ENCODE measurements at places on chromosomes 1 and 21. TPM values are rescaled to one million over a fixed set of nuclear protein-coding genes. Genes with fewer than 3 reads are reported as not detected.

OLFML2B gene
- total RNA-seq, result 16.8 TPM

ZMYND12 gene
- 0.59 TPM for total RNA-seq

HTR6 gene
- not detected for total RNA-seq

FHAD1 gene
- total RNA-seq, result 0.35 TPM

LENEP gene
- not detected for total RNA-seq

HPDL gene
- total RNA-seq, result 1.1 TPM

AIRE gene
- total RNA-seq, result not detected

PCP4 gene
- total RNA-seq, result not detected

LORICRIN gene
- not detected for total RNA-seq

TOMM20 gene
- 91.6 TPM for total RNA-seq

LCE3E gene
- total RNA-seq, result not detected

SYT6 gene
- total RNA-seq, result not detected

HCN3 gene
- 0.53 TPM for total RNA-seq

ZSWIM5 gene
- 0.68 TPM for total RNA-seq

MRPS15 gene
- total RNA-seq, result 61.9 TPM

KRTAP10-12 gene
- total RNA-seq, result not detected

LCE1D gene
- total RNA-seq, result not detected

ICOSLG gene
- under 0.01 TPM for total RNA-seq

FAM72A gene
- total RNA-seq, result 3.2 TPM
